ENCODE measurements at places on chromosomes 3 and 15. TPM values are rescaled to one million over a fixed set of nuclear protein-coding genes. Genes with fewer than 3 reads are reported as not detected.

GRCh38 chr3:47083786-47084185, 80.1 kb downstream of the SETD2 start:
- no peaks in the 10 kb centered on the region for H3K27me3 ChIP-seq
- H3K36me3 ChIP-seq, result peaks cover 24% of the 10 kb centered on the region
- no peak for DNase-seq
- no peak overlapping the region for H3K27ac ChIP-seq
- H3K4me3 ChIP-seq, result no peak overlapping the region
- no peaks in the 10 kb centered on the region for H3K4me1 ChIP-seq

SEMA3B gene
- 1.4 TPM for total RNA-seq

DNA sequence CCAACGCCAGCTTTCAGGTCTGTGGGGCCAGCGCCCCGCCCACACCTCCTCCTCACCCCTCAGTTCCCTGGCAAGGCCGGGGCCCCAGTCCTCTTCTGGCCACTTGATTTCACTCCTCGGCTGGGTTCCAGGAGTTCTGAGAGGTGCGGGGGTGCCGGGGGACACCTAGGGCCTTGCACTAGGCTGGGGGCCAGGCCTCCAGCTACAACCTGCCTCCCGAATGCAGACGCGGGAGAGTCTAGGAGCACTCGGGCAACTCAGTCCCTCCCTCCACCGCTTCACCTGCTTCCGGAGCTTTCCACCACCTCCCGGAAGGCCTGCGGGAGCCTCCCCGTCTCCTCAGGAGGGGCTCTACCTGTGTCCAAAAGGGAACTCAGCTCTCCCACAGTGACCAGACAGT, 35.6 kb downstream of the TNK2 start:
- peaks cover 5% of the 10 kb centered on the region for H3K4me1 ChIP-seq
- H3K36me3 ChIP-seq, result peaks cover under 1% of the 10 kb centered on the region
- no peak overlapping the region for H3K4me3 ChIP-seq
- H3K27ac ChIP-seq, result no peak overlapping the region
- DNase-seq, result no peak

DNA sequence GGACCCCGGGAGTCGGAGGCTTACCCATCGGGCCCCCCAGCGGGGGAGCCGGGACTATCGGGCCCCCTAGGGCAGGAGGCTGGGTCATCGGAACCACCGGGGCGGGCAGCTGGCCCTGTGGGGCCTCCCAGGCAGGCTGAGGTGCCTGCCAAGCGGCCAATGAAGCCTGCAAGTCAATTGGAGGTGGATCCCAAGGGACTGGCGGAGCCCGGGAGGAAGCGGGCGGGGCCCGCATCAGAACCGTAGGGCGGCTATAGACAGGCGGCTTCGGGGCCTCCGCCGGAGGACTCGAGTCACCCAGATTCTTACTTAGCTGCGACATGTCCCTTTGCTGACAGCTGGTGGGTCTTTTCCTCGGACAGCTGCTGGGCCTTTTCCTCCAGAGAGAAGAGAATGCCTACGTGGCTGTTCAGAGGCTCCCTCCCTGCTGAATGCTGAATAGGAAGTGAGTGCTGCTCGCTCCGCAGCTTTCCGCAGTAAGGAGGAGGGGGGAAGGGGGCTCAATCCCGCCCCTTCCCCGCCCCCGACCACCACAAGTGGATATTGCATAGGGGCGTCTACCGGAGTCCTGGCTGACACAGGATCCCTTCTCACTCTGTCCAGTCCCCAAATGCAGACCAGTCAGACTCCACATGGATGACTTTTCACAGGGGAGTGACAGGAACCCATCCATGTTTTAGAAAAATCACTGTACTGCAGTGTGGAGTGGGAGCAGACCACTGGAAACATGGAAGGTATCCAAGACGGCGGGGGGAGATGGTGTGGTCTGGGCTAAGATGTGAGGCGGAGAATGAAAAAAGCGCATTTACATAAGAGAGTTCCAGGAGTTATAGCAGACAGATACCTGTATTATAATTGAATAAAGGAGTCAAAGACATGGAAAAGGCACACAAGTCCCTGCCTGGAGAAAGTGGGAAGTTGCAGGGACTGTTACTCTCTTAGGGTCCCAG, at the start of gene MAGEL2:
Gene MAGEL2, minus strand, starts transcription at position 447 of the 950 bp plus-strand sequence. Its CDS starts 125 bp downstream, at position 322.
- 0 out of 2 replicates have a peak within 1 kb of the TSS, but pooled peaks have one; percentile 8 for H3K4me3 ChIP-seq
- no peaks in the 10 kb centered on the region for H3K36me3 ChIP-seq
- no peak within 1 kb of the TSS for H3K27ac ChIP-seq
- DNase-seq, result no peak
- peaks cover 10% of the 10 kb centered on the region for H3K27me3 ChIP-seq
- H3K4me1 ChIP-seq, result no peaks in the 10 kb centered on the region

KIF15 gene
- 12.2 TPM for total RNA-seq

GRCh38 chr3:62922326-62922725, 47.1 kb upstream of the CADPS start:
- no peak for DNase-seq
- no peak overlapping the region for H3K27ac ChIP-seq
- no peaks in the 10 kb centered on the region for H3K4me1 ChIP-seq
- no peaks in the 10 kb centered on the region for H3K36me3 ChIP-seq
- no peak overlapping the region for H3K4me3 ChIP-seq

STAB1 gene
- total RNA-seq, result 0.39 TPM

- no peak for DNase-seq
- H3K4me1 ChIP-seq, result no peaks in the 10 kb centered on the region
- H3K27me3 ChIP-seq, result no peaks in the 10 kb centered on the region
- H3K27ac ChIP-seq, result no peak overlapping the region
- H3K4me3 ChIP-seq, result no peak overlapping the region
- no peaks in the 10 kb centered on the region for H3K36me3 ChIP-seq
These were observed 84.1 kb downstream of the ST6GAL1 start for GRCh38 chr3:187014417-187014864.

Measured in Panc1 (cell line).